ENCODE measurements at places on chromosomes 3 and 15.
A peak's percentile ranks its signal among the peaks of the same experiment; 100 is the strongest.

- no peak for DNase-seq
Observed at GRCh38 chr3:135240426-135240825, 445.4 kb downstream of the EPHB1 start.

GRCh38 chr3:124034016-124034843 is 42.3 kb upstream of the ROPN1 start:
- peak; percentile 31 for DNase-seq

GRCh38 chr3:175601521-175601920 is 742.4 kb downstream of the NAALADL2 start:
- peak; percentile 20 for DNase-seq

GRCh38 chr15:71777216-71777943 is 33.0 kb upstream of the NR2E3 start:
- DNase-seq = no peak

- DNase-seq = no peak
Observed at GRCh38 chr3:193295985-193296384, 55.0 kb downstream of the PLAAT1 start.

DNA sequence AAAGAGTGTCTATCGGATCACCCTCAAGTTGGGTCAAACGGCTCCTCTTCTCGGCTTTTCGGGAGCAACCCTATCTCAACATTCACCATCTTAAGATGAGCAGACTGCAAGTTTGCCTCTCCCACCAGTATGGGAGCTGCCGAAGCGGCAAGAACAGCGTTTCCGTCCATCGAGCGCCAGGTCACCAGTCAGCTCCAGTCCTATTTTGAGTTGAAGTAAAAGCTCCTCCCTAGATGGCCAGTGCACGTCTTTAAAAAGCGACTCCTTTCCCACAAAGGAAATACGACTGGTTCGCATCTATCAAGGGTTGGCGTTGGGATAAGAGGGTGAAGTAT is 369 bp upstream of the U2SURP start:
- DNase-seq = no peak

- DNase-seq = no peak
Observed at GRCh38 chr3:70737666-70738290, 425.3 kb upstream of the MDFIC2 start.

DNA sequence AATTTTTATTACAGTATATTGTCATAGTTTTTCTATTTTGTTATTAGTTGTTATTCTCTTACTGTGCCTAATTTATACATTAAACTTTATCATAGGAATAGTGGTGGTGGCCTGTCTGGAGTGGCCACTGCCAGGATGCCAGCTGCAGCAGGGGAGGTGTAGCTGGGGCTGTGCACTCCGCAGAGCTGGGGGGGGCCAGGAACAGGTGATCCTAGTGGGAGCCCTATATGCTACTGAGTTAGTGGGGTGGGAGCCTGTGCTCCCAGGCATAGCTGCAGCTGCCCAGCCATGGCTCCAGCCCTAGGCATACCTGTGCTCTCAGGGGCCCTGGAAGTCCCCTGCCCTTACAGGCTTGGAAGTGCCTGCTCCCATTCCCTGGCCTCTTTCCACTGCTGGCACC is 638.1 kb upstream of the KCNMB2 start:
- no peak for DNase-seq

DNA sequence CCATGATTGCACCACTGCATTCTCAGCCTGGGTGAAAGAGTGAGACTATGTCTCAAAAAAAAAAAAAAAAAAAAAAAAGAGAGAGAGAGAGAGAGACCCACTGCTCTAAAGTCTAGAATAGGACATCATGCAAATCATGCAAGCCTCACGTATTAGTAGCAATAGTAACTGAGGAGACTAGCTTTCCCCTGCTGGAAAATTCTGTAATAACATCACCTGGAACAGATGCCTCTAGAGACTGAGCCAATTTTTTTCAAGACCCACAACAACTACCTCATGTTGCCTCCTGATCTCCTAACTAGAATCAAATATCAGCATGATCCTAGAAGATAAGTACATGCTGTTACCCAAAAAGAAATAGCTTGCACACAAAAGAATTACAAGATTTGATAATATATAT is 461.9 kb downstream of the AGBL1 start:
- DNase-seq = no peak

DNA sequence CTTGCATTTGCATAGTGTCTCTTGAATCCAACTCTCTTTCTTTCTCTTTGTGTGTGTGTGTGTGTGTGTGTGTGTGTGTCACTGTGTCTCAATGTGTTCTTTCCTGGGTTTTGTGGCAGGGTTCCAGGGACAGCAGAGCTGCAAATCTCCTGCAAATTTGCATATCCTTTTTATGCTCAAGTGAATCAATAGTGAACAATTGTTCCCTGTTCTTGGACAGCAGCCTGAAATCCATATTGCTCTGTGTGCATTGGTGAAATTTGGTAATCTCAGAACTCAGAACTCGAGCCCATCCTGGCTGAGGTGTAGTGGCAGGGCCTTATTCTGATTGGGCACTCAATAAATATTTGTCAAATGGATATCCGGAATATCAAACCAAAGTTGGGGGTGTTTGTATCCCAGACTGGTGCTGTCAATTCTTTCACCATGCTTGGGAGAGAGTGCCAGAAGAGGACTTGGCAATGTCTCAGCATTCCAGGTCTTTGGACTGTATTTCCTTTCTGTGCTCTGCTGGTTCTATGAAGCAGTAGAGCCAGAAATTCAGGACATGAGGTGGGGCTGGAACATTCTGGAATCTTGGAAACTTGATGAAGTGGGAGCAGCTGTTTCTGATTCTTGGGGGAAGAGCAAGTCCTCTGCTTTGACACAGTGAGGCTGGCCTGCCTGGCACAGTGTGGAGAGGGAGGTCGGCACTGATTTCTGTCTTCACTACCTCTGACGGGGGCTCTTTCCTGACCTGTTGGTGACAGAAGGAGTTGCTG is 380.6 kb upstream of the C2CD4B start:
- DNase-seq = peak; percentile 76

GRCh38 chr3:185976977-185977678 is 39.3 kb upstream of the TRA2B start:
- peak; percentile 71 for DNase-seq

- DNase-seq = no peak
Observed at GRCh38 chr3:192091831-192092230, 630.9 kb downstream of the PYDC2 start.

DNA sequence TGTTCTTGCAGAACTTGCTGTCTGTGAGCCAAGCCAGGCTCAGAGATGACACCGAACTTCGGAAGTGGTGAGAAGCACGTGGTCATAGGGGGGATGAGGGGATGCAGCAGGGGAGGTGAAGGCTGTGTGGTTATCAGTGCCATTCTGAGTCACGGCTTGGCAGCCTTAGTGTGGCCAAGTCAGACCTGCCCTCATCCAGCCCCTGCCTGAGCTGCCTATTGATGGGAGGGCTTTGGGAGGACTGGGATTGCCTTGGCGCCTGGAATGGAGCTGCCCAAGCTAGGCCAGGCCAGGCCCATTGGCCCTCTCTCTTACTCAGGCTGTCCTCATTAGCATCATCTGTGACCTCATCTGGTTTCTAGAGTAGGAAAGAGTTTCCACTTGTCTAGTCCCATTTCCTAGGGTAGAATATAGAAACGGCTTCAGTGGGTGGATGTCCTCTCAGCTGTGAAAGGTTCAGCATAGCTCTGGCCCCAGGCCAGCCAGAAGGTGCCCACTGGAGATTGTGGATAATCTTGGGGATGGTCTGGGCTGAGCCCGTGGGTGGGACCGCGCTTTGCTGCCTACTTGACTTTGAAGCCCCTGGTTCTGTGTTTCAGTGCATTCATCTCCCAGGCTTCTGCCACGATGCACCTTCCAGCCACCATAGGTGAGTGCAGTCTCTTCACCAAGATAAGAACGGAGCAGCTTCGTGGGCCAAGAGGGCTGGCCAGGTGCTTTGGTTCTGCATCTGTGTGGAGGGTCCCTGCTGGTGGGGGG is 7.2 kb downstream of the FAH start:
- DNase-seq = peak; percentile 19

GRCh38 chr3:70631716-70632307 is 319.4 kb upstream of the MDFIC2 start:
- no peak for DNase-seq

DNA sequence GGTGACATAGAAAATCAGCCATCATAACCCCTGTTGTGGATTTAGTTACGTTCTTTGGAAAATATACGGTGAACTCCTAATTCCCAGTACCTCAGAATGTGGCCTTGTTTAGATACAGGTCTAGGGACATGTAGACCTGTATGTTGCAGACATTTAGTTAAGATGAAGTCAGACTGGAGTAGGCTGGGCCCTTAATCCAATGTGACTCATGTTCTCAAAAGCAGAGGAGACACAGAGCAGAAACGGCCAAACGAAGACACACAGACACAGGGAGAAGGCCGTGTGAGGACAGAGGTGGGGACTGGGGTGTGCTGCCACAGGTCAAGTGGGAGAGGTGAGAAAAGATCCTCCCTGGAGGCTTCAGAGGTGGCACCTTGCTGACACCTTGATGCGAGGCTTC is 119.0 kb upstream of the PROK2 start:
- DNase-seq = no peak

- DNase-seq = no peak
Observed at GRCh38 chr3:46395210-46395661, 11.6 kb downstream of the CCR5AS start.

DNA sequence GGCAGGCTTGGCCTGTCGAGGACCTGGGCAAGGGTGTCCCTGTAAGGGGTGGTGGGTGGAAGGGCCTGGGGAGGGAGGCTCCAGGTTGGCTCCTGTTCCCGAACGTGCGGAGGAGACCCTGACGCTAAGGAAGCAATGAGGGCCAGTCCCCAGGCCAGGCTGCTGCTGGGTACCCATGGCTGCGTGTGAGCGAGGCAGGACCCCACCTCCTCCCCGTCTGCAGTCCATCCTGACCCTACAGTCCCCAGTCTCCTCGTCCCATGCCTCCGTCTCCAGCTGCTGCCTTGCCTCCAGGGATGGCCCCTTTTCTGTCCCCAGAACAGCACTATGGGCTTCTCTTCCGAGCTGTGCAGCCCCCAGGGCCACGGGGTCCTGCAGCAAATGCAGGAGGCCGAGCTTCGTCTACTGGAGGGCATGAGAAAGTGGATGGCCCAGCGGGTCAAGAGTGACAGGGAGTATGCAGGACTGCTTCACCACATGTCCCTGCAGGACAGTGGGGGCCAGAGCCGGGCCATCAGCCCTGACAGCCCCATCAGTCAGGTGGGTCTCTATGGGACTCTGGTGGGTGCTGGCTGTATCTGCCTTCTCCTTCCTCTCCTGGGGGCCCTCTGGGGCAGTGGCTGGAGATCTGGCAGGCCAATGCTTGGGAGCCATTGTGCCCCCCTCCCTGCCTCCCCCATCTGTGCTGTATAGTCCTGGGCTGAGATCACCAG is 571 bp downstream of the FES start:
- peak; percentile 4 for DNase-seq

- no peak for DNase-seq
Observed at GRCh38 chr3:48415251-48415953, 14.5 kb downstream of the PLXNB1 start.

GRCh38 chr15:50353251-50353974 is 1.6 kb downstream of the GABPB1 start:
- DNase-seq = peak; percentile 93

All from EH (cell line).